Stimulated activated CD4-positive, alpha-beta T cell treated with anti-CD3 and anti-CD28 coated beads, TNF-alpha, amount 100 ng/mL, for 24 hours (primary cell): ENCODE measurements at places on chromosomes 7 and 10.

GRCh38 chr7:82234457-82235049, 209.0 kb downstream of the CACNA2D1 start:
- DNase-seq, result no peak

DNA sequence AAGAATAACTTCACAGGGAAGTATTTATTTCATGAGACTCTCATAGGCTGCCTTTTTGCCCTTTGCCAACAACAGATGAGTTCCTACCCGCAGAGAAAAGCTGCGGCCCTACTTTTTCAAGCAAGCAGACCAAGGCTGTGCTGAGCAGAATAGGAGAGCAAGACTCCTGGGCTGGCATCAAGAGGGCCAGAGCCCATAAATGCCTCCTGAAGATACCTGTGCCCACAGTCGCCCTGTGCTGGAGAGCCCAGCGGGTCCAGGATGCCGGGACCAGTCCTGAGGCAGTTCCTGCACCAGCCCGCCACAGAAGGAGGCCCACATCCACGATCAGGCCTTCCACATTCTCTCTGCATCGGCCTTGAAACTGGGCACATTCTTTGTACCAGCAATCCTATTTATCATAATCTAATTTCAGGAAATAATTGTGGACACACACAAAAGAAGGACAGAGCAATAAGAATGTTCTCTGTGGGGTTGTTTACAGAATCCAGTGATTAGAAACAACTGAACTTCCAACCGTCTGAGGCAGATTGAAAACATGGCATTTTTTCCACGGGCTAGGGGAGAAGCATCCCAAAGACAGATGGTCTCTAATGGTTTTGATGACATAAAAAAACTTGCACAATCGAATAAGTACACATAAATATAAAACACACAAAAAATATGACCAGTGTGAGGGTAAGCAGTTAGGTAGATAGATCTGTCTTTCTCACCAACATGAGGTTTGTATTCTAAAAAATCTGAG, 95.6 kb downstream of the CPXM2 start:
- DNase-seq, result no peak

DNA sequence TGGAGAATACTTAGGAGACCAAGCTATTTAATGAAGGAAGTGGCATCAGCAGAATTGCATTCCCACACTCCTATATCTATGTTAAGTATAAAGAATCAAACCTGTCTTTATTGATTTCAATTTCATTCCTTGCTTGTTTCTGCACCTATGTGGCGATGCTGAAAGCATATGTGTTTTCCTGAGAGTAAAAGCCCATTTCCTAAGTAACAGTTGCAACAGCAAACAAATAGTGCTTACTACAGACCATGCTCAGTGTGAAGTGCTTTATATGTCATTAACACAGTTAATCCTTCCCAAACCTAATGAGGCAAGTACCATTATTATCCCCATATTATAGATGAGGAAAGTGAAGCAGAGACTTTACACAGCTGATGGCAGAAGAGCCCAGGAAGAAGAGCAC, 552.1 kb downstream of the PARD3 start:
- DNase-seq, result no peak

DNA sequence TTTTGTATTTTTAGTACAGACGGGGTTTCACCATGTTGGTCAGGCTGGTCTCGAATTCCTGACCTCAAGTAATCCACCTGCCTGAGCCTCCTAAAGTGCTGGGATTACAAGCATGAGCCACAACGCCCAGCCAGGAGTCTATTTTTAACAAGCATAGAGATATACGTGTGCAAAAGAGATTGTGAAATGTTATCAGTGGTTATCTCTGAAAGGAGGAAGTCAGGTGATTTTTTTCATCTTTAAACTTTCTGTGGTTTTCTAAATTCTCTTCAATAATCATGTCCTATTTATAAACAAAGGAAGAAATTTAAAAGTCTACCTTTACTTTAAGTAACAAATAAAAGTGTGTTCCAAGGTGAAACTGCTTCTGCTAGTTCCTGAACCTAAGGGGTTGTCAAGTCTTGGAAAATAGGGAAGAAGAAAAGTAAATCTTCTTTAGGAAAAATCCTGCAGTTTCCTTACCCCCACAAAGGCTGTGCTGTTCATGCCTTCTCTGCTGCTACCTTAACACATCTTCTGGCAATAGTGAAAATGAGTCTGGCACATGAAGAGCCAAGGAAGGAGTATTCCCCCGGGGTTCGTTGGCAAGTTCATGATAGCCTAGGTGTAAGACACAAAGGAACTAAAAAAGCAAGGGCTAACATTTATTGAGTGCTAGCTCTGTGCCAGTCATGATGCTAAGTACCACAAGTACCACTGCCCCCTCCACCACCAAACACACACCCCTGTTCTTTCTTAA, 51.1 kb downstream of the CYP26A1 start:
- DNase-seq, result no peak

- DNase-seq, result no peak
These were observed 1.6 kb upstream of the PIK3CG start for GRCh38 chr7:106863274-106863997.

DNA sequence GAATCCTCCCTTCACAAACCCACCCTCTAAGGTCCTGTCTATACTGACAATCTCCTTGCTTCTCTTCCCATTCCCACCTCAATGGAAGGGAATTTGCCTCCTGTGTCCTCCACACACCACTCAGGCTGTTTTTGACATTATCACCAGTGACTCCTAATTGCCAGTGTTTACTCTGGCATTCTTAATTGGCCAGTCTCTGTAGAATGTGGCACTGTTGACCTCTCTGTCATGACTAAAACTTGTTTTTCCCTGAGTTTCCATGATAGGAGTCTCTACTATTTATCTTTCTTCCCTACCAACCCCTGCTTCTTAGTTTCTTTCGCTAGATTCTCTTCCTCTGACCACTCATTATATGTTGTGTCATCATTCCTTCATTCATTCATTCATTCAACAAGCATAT, 12.1 kb downstream of the SLC16A12 start:
- DNase-seq, result no peak

DNA sequence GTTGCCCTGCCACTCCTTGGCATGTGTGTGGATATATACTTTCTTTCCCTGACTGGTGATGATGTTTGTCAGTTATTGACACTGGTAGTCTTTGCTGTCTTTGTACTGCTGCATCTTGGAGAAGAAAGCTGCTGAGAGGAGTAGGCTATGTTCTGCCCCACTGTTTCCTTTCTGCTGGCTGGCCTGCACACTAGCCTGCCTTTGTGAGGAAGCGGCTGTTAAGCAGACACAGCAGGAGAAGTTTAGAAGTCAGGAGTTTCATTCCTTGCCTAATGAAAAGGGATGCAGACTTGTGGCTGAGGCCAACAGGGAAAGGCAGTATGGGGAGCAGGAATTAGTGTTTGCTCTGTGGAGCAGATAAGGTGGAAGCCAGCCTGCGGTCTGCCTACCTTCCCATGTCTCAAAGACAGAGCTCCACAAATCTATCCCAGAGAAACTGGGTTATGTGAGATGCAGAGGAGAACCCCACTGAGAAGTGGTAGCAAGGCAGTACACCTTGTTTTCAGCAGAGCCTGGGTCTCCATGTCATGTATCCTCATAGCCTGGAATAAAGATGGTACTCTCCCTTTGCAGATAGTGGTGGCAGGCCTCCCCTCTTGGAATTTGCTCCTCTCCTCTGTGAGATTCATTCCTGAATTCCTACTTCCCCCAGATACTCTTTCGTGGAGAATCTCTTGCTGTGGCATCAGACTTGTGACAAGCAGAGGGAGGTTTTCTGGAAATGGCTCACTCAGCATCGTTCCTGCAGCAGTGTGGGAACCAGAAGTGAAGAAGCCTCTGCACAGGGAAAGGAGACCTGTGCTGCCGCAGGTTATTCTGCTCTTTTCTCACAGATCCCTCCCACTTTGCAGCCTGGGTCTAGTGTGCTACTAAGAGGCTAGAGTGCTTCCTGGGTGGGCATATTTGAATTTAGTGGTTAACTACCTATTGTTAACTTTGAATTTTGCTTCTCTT, 130.2 kb downstream of the LRRC4 start:
- DNase-seq, result no peak
